ENCODE measurements at places on chromosomes 7 and 10. TPM values are rescaled to one million over a fixed set of nuclear protein-coding genes. Genes with fewer than 3 reads are reported as not detected.
A peak's percentile ranks its signal among the peaks of the same experiment; 100 is the strongest.

DNA sequence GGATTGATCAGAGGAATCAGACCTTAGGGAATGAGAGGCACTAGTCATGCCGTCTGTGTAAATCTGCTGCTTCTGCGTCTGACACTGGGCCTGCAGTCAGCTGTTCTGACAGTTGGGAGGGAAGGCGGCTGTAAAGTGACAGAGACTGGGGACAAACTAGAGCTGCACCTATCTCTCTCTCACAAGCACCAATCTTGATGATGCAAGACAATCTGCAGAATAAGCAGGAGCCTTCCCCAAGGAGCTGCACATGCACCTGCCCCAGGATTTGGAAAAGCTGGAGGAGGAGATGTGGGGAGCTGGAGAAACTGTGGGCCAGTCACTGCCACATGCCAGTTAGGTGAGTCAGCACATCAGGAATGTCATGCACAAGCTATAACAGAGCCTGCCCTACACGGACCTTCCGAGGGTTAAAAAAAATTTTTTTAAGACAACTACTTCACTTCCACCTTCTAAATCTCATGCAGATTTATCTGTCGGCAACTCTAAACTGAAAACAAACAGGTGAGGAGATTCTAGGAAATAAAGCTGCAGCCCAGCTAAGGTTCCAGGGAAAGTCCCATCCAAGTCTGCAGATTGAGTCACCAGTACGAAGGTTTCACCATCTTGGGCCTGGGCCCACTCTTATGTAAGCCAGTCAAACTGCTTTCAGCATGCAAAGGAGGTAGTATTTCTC is 39.2 kb downstream of the ENO4 start:
- no peak for DNase-seq

GRCh38 chr10:109966961-109967738 is 40.6 kb upstream of the ADD3 start:
- peak; percentile 57 for DNase-seq

DNA sequence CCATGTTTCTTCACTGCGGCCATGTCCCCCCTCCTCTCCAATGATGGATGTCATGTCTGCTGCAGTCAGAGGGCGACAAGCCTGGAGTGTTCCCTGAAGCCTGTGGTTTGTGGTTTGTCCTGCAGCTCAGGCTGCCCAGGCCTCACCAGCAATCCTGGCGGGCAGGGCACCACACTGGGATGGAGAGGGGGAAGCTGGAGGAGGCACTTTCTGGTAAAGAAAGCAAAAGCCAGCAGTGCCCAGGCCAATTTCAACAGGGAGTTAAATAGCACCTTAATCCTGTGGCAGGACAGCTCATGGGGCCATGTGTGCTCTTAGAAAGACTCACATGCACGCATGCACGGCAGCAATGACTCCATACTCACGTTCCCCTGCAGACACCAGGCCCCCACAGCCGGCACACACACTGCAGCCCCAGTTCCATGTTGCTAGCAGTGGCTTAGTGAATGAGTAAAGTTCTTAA is 158.3 kb downstream of the EGFR start:
- no peak for DNase-seq

DNA sequence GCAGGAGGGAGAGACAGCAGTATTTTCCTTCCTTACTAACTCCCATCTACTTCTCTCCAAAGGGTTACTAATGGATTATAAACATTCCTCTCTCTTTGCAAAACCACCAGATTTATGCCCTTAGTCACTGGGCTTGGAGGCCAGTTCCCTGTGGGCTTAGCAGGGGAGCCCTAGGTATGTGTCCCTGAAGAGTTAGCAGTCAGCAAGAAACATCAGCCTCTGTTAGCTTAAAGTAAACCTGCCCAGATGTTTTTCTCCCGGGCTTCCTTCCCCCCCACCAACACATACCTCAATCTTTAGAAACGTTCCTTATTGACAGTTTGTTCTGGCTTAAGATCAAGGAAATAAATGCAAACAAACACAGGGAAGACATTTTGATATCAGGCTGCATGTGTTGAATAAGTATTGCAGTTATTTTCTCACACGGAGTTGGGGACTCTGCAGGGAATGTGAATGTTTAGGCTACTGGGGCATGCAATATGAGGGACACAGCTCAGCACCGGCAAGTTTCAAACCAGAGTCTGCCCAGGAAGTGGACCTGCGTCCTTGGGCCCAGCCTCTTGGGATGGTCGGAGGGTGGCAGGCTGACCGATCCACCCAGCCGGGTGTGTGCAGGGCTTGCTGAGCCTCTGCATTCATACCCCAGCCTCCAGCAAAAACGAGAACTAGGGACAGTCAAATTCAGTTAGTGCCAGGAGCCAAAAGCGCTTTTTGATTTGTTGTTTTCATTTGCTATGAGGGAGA is 252.0 kb upstream of the GRB10 start:
- no peak for DNase-seq

CLCN1 gene
- 0.20 TPM for total RNA-seq

DNA sequence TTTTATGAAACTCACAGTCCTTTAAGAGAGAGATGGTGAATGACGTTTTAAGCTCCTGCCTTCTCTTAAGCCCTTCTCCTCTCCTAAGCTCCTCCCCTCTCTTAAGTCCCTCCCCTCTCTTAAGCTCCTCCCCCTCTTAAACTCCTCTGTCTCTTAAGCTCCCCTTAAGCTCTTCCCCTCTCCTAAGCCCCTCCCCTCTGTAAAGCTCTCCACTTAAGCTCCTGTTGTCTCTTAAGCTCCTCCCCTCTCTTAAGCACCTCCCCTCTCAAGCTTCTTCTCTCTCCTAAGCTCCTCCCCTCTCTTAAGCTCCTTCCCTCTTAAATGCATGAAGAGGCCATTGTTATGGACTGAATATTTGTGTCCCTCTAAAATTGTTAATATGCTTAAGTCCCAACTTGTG is 1180.6 kb upstream of the AUTS2 start:
- no peak for DNase-seq

GRCh38 chr7:514651-515598 is 4.7 kb downstream of the PDGFA start:
- DNase-seq, result no peak

BAMBI gene
- total RNA-seq, result 8.0 TPM

DNA sequence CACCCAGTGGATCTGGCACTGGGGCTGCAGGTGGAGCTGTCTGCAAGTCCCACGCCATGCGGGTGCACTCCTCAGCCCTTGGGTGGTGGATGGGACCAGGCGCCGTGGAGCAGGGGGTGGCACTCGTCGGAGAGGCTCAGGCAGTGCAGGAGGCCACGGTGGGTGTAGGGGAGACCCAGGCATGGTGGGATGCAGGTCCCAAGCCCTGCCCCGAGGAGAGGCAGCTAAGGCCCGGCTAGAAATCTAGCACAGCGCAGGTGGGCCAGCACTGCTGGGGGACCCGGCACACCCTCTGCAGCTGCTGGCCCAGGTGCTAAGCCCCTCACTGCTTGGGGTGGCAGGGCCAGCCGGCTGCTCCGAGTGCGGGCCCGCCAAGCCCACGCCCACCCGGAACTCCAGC is 25.7 kb downstream of the HTR7 start:
- no peak for DNase-seq

DNA sequence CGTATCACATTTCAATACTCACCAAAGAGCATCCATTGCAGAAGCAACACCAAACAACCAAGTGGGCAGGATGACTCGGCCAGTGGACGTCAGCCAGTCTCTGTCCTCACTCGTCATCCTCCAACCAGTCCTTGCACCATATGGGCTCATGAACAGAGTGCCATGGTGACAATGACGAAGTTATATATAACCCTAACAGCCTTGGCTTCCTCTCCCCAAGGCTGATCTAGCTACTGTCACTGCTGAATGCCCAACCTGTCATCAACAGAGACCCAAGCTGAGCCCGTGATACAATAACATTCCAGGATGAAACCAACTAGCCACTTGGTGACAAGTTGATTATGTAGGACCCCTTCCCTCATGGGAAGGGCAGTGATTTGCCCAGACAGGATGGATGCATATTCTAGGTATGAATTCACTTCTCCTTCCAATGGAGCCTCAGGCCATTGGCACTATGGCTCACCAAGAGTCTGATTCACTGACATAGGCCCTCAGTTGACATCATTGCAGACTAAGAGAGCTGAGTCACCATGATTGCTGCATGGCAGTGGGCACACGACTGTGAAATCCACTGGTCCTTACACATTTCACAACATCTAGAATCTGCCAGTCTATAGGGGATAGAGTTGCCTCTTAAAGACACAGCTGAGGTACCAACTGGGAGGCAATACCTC is 26.3 kb upstream of the PPIF start:
- DNase-seq, result no peak

GRCh38 chr10:121171825-121172787 is 320.9 kb downstream of the WDR11 start:
- peak; percentile 72 for DNase-seq

LRRC17 gene
- total RNA-seq, result 92.4 TPM

DNA sequence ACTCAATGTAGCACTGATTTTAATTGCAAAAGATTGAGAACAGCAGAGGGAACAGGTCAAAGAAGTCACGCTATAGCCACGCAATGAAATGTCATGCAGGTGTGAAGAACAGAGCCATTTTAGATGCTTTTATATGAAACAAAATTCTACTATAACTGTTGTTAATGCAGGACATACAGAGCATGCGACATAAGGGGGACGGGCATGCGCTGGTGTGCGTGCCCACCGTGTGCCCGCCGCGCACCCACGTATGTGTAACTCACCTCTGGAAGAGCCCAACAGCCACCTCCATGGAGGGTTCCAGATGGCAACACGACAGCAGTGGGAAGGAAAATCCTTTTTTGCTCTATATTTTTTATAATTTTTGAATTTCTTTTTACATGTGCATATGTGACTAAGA is 410.0 kb upstream of the RNF32 start:
- no peak for DNase-seq

PNLIPRP3 gene
- 5.8 TPM for total RNA-seq

PPP1R3C gene
- total RNA-seq, result 71.7 TPM

DNA sequence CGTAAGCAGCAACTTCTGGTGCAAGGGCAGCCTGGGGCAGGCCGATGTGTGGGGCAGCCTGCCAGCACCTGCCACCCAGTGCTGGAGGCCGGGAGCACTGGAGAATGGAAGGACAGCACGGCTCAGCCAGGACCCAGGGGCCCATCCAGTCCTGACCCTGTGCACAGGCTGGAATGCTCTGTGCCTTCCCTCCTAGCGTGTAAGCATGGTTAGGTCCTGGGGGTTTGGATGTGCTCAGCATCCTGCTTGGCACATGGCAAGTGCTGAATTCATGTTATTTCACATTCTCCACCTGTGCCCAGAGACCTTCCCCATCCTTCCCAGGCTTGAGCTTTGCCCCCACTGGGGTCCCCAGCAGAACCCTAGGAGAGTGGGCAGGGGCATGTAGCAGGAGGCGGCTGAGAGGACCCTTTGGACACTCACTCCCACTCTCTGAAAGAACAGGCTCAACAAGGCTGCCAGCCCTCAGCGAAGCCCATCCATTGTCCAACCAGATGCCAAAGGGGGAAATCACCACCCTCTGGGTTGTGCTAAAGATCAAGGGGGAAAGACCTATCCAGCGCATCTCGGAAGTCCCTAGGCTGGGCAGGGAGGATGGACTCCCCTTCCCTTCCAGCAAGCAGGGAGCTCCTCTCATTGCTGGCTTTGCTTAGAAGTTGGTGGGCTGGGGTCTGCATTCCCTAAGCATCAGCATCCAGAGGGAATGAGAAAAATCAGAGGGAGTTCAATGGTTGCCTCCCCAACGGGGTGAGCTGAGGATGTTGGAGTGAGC is 29.7 kb downstream of the ANXA8 start:
- DNase-seq, result no peak

LAMB4 gene
- total RNA-seq, result 14.4 TPM

DNA sequence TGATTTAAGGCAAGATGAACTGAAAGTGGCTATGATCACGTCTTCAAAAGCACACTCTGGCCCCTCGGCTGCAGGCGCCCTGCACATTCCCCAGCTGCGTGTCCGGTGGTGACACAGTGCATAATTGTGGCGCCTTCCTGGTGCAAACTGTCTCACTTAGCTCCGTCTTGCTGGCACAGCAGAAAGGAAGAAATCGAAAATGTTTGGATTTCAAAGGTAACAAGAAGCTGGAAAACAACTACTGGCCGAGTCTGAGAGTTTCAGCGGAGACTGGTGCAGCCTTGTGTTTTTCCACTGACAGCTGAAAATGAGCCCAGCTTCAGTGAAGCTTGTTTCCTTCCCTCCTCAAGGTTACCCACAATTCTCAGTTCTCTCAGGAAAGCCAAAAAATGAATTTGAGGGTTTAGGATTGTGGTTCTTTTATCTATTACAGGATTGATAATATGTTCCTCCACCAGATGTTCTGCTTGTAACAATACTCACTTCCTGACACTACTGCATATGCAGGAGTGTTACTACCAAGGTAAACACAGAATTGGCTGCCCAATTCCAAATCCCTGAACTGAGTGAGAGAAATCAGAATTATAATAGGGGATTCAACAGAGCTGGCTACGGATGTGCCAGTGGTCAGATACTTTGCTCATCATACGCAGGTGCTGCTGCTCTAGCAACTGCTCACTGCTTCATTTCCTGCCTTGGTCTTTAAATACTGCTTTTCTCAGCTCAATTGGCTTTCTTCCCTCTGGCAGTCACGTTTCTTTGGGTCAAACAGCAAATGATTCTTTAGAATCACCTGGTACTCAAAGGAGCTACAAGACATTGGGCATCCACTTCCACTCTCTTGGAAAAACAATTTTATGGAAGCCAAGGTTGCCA is 63.7 kb downstream of the TRUB1 start:
- DNase-seq, result no peak

DNA sequence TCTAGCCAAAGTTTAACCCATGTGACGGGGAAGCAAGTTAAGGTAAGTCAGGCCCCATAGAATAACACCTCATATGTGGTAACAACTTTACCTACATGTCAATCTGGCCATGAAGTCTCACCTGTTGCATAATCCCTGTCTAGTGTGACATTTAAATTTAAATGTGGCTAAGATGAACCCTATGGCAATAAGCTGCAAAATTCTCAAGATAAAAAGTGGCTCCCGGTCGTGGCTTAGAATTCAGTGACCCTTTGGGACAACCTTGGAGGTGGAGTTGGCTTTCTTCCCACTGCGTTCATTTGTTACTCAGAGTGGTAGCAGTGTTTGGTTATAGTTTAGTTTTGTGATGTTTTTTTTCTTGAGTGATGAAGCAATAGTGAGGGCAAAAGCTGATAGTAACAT is 90.6 kb downstream of the ARID5B start:
- DNase-seq, result no peak

DNA sequence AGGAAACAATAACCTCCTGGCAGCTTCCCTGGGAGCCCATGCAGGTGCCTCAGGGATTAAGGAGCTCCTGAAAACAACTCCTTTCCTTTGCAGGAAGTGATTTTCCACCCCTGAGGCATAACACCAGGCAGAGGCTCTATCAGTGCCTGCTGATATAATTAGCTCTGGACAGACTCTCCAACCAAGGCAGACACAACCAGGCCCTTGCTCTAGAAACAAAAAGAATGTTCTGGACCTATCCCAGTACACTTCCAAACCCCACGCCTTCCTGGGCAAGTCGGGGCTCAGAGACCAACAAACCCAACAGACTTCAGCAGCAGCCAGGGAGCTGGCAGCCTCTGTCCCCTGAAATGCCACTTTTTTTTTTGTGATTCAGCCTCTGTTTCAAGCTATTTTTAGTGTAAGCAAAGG is 247.1 kb downstream of the KCNMA1 start:
- DNase-seq, result no peak

OR2A42 gene
- total RNA-seq, result 0.10 TPM

H2BK1 gene
- total RNA-seq, result not detected

Data from skin of body (tissue), 3 donors.